GM12878 (cell line): ENCODE measurements at places on chromosomes 16 and 17. TPM values are rescaled to one million over a fixed set of nuclear protein-coding genes. Genes with fewer than 3 reads are reported as not detected.

Gene ITGAD
- 4.0 and 4.8 TPM in 2 replicates for total RNA-seq

Gene BIRC5
- total RNA-seq: 73.8 and 76.9 TPM in 2 replicates

Gene PDILT
- total RNA-seq: not detected in 2 replicates

Gene SLC5A11
- not detected in 2 replicates for total RNA-seq

Gene IGF2BP1
- 1.2 and 2.4 TPM in 2 replicates for total RNA-seq

Gene KCNG4
- not detected in 2 replicates for total RNA-seq

Gene OTOP2
- not detected in 2 replicates for total RNA-seq

Gene RNF166
- 24.5 and 29.8 TPM in 2 replicates for total RNA-seq

Gene EVPL
- 0.03 TPM in 2 replicates for total RNA-seq

Gene ZNHIT3
- total RNA-seq: 31.8 and 34.1 TPM in 2 replicates

- peak; percentile 82 for DNase-seq
These were observed 11.0 kb upstream of the CBFB start for GRCh38 chr16:67017810-67018488.

GRCh38 chr17:74842146-74842598 lies 17.5 kb downstream of the GRIN2C start:
- no peak for DNase-seq

- no peak for DNase-seq
These were observed 59.6 kb upstream of the MON1B start for GRCh38 chr16:77131398-77131797.

DNA sequence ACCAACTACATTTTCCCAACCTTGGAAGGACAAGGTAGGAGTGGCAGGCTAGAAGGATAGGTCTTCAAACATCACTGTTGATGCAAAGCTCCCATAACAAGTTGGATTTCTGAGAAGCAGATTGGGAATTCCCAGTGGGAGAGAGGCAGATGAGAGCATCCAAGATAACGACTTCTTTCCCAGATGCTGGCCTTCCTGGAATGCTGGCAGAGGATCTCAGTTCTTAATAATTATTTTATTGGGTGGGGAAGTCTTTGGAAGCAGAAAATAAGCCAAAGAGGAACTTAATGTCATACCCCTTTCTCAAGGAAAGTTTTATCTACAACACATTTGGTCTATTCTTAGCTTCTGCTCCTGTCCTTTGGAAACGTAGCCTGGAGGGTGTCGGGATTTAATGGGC lies 64.5 kb downstream of the MPRIP start:
- no peak for DNase-seq

GRCh38 chr17:50903604-50904517 lies 37.7 kb upstream of the TOB1 start:
- no peak for DNase-seq

- DNase-seq: no peak
These were observed 5.1 kb downstream of the PHF12 start for GRCh38 chr17:28946239-28946638.

- DNase-seq: no peak
These were observed 45.3 kb downstream of the WNT3 start for GRCh38 chr17:46773221-46773605.

GRCh38 chr17:38893607-38894006 lies 23.7 kb downstream of the LASP1 start:
- DNase-seq: no peak

DNA sequence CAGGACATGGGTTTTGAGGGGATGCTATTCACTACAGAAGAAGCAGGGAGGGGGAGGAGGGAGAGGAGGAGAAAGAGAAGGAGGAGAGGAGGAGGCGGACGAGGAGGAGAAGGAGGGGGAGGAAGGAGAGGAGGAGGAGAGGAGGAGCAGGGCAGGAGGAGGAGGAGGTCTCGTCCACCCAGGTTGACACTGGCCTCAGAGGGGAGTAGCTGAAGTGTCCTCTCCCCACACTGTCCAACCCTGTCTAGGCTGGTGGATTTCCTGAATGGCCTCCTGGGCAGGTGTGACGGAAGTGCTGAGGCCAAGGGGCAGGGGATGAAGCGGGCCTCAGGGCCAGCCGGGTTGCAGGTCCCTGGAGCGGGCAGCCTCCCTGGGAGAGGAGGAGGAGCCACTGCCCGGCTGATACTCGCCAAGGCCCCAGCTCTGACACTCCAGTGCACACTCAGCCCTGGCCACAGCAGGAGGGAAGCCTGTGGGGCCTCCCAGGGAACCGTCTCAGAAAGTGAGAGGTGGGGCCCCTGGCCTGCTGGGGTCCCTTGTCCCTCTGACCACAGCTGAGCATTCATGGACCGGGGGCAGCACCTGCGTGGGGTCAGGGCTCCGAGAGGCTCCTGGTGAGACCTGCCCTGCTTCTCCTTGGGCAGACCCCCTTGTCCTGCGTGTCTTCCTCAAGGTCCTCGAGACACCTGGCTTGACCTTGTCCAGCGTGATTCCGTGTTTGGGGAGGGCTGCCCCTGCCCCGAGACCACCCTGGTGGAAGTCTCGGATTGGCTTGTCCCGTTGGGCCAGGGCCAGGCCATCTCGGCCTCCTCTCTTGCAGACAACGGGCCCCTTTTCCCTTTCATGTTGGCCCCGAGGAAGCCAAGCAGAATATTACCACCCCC lies 200.6 kb upstream of the CIBAR2 start:
- no peak for DNase-seq

- DNase-seq: no peak
These were observed 9.8 kb upstream of the CIITA start for GRCh38 chr16:10867199-10867598.

- no peak for DNase-seq
These were observed 94.8 kb downstream of the TNFRSF13B start for GRCh38 chr17:16877099-16877498.

- DNase-seq: no peak
These were observed 25.0 kb downstream of the WIPI1 start for GRCh38 chr17:68432086-68432864.

DNA sequence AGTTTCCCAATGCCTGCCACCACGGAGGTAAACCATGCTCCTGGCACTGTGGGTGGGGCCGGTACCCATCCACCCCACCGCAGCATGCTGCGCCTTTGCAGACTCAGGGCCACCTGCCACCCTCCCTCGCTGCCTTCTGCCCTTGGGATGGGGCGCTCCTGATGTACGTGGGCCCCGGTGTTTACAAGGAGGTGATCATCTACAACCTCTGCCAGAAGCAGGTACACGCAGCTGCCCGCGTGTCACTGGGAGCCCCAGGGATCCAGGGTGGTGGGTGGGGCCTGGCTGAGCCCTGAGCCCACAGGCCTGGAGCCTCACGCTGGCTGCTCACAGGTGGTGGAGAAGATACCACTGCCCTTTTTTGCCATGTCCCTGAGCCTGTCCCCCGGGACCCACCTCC lies 1.4 kb upstream of the RHOT2 start:
- DNase-seq: no peak

DNA sequence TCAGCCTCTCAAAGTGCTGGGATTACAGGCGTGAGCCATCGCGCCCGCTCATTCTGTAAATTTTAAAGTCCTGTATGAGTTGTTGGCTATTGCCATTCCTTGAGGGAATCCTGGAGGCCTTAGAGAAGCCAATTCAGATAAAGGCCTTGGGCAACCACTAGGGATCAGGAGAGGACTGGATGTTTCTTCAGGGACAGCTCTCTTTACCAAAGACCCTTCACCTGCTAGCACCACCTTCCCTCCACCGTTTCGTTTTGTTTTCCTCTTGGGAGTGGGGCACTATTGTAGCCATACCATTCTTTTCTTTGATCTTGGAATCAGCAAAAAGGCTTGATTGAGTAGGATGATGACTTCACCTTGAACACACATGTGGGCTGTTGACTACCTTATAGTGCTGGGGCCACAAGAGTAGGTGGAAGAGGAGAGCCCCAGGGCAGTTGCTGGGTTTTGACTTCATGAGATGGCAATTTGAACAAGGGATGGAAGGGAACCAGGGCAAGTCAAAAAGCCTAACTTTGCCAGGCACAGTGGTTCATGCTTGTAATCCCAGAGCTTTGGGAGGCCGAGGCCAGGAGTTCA lies 7.0 kb upstream of the ANKRD40CL start:
- DNase-seq: no peak

DNA sequence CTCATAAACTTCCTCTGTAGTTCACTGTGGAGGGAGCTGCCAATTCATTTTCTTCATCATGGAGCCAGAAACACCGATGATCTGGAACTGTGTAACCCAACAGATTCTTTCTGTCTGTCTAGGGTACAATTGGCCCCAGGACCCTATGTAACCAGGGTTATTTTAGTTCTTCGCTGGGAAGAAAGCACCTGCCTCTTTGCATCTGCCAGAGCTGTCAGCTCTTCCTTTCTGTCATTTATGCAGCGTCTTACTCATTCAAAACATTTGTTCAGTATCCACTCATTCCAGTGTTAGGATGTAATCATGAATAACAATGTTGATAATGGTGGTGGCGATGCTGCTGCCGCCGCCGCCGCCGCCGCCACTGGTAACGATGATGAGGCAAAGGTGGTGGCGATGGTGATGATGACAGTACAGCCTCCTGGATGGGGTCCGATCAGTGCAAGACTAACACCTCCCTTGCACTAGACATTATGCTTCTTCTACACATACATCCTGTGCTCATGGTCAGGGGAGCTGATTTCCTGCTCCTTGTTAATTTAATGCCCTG lies 46.1 kb downstream of the IRX5 start:
- no peak for DNase-seq
